ENCODE measurements at places on chromosomes 12 and 14.

DNA sequence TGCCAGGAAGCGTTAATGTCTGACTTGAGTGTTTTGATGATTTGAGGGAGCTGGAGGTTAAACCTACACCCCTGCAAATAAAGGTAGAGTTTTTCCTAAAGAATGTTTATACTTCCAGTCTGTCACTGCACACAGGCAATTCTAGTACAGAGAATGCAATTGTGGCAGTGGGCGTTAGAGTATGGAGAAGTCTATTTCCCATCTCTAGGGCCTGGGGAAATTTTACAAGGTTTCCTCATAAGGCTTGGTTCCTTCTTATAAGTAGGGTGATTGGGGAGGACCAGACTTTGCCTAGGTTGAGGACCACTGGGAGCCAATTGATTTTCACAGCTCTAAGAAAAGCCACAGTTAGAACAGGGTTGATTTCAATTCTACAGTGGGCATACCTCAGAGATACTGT is 44.3 kb downstream of the IFNG start:
- DNase-seq = no peak

DNA sequence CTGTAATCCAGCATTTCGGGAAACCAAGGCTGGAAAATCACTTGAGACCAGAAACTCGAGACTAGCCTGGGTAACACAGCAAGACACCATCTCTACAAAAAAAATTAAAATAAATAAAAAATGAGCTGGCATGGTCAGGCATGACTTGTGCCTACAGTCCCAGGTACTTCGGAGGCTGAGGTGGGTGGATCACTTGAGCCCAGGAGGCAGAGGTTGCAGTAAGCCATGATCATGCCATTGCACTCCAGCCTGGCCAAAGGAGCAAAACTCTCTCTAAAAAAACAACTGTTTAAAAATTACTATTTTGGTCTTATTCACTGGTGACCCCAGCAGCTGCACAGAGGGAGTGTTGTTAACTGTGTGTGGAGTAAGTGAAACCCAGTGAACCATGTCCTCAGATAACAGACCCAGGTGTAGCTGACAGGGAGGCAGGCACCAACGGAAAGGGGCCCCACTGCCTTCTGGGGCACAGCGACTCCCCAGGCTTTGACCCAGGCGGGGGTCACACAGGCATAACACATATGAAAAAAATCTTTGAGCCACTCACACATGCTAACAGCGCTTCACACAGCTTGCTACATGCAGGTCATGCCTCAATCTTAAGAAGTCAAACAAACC is 12.1 kb downstream of the DDX54 start:
- DNase-seq = no peak

DNA sequence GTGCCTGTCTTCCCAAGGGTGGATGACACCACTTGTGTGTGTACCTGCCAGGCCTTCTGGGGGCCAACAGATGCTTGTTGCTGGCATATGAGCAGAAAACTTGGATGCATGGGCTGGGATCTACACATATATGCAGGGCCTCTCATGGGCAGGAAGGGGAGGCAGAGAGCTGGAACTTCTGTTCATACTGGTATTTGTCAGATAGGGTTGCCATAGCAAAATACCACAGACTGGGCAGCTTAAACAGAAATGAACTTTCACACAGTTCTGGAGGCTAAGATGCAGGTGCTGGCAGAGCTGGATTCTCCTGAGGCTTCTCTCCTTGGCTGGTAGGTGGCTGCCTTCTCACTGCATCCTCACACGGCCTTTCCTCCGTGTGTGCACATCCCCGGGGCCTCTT is 121.8 kb downstream of the SUDS3 start:
- DNase-seq = no peak

GRCh38 chr12:44465139-44465538 is 411.0 kb downstream of the NELL2 start:
- no peak for DNase-seq

DNA sequence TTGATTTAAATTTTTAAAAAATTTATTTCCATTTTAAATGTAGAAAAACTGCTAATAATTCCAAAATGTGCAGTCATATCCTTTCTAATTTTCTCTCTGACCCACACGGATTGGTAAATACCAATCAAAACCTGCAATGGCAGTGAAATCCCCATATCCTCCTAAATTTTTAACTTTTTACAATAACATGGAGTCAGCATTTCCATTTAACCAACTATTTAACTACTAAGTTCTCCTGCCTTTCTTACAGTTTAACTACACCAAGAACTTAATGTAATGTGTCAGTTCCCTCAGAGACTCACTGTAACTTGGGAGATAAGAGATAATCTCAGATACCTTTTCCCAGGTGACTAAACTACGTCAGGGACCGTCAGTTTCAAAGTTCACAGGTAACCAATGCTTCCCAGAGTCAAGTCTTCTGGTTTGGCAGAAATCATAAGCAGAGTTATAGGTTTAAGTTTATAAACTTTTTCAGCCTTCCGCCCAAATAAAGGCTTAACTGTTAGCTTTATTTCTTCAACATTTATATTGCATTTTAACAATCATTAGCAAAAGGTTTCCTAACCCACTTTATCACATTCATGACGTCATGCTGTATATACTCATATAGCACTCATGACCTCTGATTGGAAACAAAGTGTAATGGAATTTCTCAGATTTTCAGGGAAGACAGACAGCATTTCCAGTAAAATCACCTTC is 7.6 kb downstream of the KRAS start:
- DNase-seq = no peak

GRCh38 chr14:104792945-104793702 is 2.4 kb downstream of the AKT1 start:
- no peak for DNase-seq

- DNase-seq = no peak
Measured at GRCh38 chr12:20442322-20442721, 74.0 kb downstream of the PDE3A start.

DNA sequence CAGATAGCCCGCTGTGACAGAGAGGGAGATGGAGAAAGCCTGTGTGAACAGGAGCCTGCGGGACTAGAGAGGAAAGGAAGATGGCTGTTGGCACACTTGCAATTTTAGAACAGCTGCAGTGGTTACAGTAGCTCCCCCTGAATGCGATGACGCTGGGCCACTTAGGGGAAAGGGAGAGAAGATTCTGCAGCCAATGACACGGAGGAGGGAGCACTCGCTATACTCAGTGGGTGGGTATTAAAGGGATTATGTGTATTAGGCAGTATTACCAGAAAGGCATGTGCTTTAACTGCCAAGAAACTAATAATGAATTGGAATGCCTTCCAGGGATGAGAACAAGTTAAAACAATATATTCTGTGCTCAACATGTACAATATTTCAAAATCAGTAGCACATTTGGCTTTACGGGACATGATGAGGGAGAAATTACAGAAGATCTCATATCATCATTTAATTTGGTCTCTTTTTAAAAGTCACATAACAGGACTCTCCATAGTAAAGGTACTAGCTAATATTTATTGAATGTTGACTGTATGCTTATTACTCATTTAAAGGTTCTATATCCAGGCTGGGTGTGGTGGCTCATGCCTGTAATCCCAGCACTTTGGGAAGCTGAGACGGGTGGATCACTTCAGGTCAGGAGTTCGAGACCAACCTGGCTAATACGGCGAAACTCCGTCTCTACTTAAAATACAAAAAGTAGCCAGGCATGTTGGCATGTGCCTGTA is 35.9 kb upstream of the FOS start:
- no peak for DNase-seq

GRCh38 chr14:69701291-69701690 is 65.7 kb upstream of the SRSF5 start:
- no peak for DNase-seq

- DNase-seq = no peak
Measured at GRCh38 chr12:51262758-51263177, 7.4 kb downstream of the SMAGP start.

- no peak for DNase-seq
Measured at GRCh38 chr12:101018540-101018939, 191.5 kb downstream of the SLC5A8 start.

- DNase-seq = no peak
Measured at GRCh38 chr14:90400904-90401561, 4.2 kb downstream of the CALM1 start.

GRCh38 chr12:49161092-49161795 is 27.6 kb downstream of the TUBA1A start:
- no peak for DNase-seq
